ENCODE measurements at places on chromosomes 11 and 22.

- DNase-seq = no peak
These were observed 1480.4 kb downstream of the FAM181B start for GRCh38 chr11:81253244-81253643.

DNA sequence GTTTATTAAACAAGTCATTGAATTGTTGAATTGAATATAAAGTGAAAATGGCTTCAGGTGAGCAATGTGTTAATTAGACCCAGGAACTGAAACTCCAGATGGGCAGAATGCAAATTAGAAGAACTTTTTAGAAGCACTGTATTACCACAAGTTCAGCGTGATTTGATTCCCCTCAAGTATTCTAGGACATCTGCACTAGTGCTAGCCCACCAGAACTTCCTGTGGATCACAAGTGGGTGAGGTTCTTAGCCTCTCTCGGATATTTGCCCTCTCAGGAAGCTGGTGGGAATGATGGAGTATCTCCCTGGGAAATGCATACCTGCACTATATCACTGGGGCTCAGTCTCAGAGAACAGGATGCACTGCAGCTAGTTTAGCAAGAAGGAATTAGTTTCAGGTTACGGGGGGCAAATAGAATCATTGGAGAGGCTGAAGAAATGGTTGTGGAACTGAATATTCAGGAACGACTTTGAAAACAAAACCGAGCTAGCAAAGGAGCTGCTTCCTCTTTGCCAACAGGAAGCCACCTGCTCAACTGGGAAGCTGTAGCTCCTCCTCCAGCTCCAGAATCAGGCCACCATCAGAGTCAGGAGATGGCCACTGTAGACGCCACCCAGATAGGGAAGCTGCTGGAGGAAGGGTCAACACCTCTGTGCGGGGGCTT lies 74.3 kb downstream of the DHCR7 start:
- DNase-seq = no peak

DNA sequence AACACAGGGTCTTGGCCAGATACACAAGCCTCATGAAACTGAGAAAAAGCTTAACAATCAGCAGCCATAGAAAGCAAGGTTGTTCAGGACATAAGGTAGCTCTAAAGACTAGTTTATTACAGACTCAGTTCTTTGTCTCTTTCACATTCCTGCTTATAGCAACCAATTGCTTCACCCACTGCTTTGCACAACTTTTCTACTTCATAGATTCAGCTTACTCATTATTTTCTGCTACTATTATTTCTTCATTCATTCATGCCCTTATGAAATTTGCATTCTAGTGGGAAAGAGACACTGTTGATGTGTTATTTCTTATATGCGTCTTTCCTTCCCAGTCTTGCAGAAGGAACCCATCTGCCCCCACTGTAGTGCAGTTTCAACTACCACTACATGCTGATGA lies 4.7 kb downstream of the CCDC34 start:
- DNase-seq = no peak

- no peak for DNase-seq
These were observed 1056.3 kb upstream of the CNTN5 start for GRCh38 chr11:97964332-97965004.

- DNase-seq = peak; percentile 20
These were observed 67.7 kb downstream of the TBC1D22A start for GRCh38 chr22:46829941-46830715.

- DNase-seq = no peak
These were observed 59.8 kb downstream of the APOL5 start for GRCh38 chr22:35777335-35777975.

DNA sequence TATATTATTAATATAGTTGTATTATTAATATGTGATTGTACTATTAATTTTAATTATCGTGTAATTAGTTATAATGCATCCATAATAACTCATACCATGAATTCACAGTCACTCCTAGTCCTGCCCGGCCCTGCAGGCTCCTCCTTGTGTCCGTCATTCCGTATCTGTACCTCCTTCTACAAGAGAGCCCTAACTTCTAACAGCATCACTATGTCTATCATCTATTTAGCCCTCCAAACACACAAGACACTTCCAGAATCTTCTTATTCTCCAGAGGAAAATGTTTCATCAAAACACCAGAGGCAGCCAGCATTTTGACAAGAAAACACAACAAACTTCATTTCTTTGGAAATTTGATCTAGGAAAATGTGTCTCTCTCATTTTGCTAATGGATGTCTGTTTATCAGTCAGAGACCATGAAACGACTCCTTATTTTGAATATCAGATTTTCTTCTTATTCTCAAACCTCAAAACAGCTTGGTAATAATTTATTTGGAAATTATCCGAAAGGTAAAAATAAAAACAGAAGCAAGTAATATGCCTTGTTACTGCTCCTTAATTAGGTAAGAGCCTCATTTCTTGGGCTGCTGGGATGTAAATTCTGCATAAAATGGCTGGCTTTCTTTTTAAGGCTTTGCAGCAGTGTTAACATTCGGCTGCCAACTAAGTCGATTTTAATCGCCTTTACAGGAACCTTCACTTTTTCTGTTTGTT lies 23.1 kb upstream of the SEPTIN5 start:
- no peak for DNase-seq

DNA sequence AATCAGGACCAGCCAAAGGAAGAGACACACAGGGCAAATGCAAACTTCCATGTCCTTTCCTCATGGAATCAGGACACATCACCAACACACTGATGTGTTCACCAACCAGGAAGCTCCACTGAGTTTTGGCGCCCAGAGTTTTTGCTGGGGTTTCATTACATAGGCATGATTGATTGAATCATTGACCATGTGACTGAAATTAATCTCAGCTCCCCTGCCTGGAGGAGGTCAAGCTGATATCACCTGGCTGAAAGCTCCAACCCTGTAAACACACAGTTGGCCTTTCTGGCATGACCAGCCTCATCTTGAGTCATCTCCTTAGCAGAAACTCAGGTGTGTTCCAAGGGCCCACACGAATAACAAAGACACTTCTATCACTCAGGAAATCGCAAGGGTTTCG lies 133.2 kb downstream of the TRIM29 start:
- DNase-seq = no peak

GRCh38 chr11:35629914-35630313 lies 11.7 kb downstream of the FJX1 start:
- DNase-seq = peak; percentile 48

DNA sequence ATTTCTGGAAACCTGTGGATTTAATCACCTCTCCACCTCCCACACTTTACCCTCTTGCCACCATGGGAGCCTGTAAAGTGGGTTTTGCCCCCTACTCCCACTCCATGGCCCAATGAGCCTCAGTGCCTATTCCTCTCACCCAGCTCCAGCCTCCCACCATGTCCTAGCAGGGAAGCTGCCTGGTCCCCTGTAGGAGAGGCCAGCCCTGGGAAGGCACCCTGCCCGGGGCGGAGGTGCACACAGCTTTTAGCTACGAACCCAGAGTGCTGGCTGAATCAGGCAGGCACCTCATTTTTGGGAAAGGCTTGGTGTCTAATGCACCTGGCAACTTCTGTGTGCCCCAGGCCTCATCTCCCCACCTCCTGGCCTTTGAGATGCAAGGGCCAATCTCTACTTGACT lies 35.8 kb upstream of the ALX4 start:
- no peak for DNase-seq

DNA sequence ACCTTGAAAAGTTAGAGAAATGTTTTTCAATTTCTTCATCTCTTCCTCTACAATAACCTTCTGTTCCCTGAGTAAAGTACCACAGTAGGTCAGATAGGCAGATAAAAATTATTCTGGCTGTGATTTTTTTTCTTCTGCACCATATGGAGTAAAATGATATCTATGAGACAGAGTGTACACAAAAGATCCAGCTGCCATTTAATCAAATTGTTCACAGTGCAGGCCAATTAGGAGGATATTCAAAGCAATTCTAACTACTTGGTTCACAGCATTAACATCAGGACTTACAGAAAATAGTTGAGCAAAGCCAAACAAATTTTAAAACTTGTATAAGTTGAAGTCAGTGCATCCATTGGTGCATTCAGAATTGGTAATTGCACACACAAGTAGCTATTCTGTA lies 147.9 kb upstream of the LUZP2 start:
- DNase-seq = peak; percentile 57

- DNase-seq = no peak
These were observed 103.9 kb downstream of the GGTLC2 start for GRCh38 chr22:22748297-22748743.

DNA sequence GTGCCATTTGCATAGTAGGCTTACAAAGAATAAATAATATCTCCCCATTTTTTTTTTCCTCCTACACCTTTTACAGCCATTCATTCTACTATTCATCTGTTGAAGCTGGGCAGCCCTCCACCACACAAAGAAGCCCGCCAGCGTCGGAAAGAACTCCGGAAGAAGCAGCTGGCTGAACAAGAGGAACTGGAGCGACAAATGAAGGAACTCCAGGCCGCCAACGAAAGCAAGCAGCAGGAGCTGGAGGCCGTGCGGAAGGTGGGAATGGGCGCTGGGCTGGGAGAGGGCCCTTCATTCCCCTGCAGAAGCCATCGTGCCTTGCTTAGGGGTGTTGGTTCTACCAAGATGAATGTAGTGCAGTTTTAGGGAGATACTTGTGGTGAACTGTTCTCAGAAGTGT lies 68.6 kb downstream of the SWAP70 start:
- no peak for DNase-seq

GRCh38 chr11:123654566-123655081 lies at the start of gene SCN3B:
Gene SCN3B, minus strand, starts transcription at chr11:123654624. Its CDS starts 823 bp downstream, at chr11:123653801.
- DNase-seq = peak; percentile 78

DNA sequence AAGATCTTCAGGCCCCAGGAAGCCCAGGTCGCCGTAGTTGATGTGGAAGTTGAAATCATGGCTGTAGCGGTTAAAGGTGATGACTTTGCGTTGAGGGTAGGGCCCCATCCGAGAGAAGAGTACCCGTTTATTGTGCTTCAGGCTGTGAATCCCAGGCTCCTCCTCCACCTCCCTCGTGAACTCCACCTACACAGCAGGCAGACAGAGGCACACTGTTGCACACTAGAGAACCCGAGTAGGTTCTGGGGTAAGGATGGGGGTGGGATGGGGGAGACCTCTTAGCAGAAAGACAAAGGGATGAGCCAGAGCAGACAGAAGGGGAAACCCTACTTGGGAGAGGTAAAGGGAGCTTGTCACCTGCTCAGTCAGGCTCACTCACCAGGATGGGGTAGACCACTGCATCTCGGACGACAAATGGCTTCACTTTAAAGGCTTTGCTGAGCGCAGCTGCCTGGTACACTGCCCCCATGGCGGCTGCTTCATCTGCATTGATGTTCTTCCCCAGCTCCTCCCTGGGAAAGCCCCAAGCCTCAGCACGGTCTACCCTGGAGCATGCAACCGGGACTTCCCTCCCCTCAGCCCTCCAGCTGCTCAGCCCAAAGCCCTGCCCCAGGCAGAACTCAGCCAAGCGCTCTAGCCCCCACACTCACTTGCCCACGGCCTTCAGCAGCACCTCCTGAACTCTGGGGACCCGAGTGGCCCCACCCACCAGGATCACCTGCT lies 5.4 kb downstream of the HYOU1 start:
- DNase-seq = no peak

DNA sequence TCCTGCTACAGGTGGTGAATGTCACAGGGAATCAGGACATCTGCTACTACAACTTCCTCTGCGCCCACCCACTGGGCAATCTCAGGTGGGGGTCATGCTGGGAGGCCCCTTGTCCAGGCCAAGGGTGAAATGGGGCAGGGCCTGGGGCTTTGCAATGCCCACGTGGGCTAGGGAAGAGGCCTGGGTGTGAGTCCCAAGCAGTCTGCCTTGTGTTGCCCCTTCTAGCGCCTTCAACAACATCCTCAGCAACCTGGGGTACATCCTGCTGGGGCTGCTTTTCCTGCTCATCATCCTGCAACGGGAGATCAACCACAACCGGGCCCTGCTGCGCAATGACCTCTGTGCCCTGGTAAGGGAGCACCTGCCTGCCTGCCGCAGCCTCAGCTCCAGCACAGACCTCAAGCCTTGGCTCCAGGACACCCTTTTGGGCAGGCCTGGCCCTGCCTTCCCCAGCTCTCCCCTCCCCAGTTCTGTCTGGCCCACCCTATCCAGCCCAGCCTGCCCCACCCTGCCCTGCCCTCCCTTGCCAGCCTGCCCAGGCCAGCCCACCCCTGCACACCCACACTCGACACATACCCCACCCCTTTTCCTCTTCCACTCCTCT lies 9.1 kb upstream of the TAGLN start:
- no peak for DNase-seq

DNA sequence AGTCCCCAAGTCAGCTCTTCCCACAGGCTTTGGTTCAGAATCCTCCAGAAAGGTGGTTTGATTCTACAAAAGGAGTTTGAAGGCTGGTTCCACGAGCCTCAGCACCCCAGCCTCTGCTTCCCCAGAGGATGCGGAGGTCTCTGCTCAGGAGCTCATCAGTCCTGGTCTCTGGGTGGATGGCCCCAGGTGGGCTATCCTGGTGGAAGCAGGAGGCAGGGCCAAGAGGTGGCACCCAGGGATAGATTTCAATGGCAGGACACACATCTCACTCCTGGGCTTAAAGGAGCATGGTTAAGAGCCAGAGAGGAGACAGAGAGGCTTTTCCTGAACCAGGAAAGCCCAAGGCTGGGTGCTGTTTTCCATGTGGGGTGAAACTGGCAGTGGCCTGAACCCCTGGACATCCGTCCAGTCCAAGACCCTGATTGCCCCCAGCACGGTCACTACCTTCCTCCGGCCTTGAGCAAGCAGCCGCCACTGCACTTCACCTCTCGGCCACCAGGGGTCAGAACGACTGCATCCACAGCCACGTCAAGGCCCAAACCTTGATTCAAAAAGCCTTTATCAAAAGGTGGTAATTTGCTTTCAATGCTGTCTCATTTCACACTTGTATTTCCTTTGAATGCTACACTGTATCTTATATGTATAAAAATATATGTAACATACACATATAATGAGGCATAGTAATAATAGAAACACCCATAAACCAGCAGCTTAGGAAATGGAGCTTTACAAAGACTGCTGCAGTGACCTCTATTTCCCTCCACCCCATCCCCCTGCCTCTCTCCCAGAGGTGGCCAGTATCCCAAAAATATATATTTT lies 19.3 kb upstream of the FXYD2 start:
- DNase-seq = peak; percentile 39

DNA sequence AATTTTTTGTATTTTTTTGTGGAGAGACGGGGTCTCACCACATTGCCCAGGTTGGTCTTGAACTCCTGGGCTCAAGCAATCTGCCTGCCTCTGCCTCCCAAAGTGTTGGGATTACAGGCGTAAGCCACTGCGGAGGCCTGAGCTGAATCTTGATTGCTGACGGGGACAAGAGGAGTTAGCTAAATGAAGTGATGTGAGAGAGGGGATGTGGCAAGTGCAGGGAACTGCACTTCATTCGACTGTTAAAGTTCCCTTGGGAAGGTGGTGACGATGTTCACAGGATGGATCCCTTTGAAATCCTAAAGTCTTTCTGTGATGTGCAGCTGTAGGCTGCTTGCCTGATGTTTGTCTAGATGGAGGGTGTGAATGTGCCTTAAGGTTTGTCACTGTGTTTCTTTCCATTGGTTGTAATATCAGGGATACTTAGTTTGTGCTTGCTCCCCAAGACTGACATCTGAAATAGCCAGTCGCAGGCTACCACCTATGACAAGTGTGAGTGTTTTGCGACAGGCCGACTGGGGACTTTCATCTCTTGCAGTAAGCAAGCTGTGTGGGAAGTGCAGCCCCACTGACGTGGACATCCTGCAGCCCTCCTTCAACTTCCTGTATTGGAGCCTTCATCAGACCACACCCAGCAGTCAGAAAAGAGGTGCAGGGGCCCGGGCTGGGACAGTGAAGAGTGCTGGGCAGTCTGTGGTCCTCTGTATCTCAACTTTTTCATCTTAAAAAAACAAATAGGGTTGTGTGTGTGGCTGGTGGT lies 19.6 kb upstream of the CCDC134 start:
- no peak for DNase-seq
